ENCODE measurements at places on chromosomes 5 and 9.

GRCh38 chr5:91528831-91529230 lies 145.7 kb upstream of the ARRDC3 start:
- no peak for ATAC-seq
- no peak overlapping the region for H3K27ac ChIP-seq
- no peaks in the 10 kb centered on the region for H3K27me3 ChIP-seq
- H3K36me3 ChIP-seq = no peaks in the 10 kb centered on the region
- no peaks in the 10 kb centered on the region for H3K4me1 ChIP-seq
- no peak overlapping the region for H3K4me3 ChIP-seq

DNA sequence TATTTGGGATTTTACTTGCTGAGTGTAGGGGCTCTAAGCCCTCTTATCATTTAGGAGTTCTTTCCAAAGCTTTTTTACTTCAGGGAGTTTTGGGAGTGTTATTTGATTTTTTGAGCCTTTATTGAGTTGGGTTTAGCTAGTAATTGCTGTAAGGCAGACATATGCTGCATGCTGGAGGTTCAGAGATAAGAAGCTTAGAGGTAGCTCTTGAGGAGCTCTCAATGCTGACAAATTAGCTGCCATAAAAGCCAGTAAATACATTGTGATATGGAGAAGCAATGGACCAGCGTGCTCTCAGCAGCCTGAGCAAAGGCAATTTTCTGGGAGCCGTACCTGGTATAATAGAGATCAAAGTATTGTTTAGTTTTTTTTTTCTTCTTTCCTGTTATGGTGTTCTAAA lies 11.6 kb downstream of the ARHGEF28 start:
- ATAC-seq = no peak
- H3K36me3 ChIP-seq = no peaks in the 10 kb centered on the region
- H3K27me3 ChIP-seq = peaks cover 8% of the 10 kb centered on the region

DNA sequence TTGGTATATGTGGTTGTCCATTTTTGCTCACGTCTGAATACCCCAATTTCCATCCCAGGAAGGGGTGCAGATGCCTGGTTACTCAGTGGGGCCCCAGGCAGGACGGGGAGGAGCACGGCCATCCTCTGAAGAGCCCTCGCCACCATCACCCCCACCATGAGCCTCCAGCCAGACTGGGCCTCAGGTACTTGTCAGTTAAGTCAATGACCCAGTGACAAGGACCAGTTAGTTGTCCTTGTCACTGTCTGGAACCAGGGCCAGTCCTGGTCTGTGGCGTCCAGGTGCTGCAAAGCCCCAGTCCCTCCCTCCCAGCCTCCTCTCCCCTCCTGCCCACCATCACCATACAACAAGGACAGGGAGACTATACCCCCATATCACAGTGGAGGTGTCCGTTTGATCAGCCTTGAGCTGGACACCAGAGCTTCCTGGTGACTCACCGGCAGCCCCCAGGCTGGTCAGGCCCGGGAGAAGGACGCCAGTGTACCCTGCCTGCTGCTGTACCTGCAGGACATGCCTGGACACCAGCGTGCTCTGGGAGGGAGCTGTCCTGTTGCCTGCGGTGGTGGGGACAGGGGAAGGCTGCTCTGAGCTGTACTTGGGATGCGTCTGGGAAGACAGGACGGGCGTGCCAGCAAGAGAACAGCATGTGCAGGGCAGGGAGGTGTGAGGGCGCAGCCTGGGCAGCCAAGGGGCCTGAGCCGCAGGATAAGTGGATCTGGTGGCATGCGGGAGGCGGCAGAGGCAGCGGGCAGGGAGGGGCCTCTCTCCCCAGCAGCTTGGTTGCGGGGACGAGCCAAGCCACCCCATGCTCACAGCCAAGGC lies 32.6 kb upstream of the TTLL11 start:
- peak overlapping the region; percentile 22 for H3K4me3 ChIP-seq
- ATAC-seq = no peak
- no peaks in the 10 kb centered on the region for H3K36me3 ChIP-seq
- H3K27me3 ChIP-seq = peaks cover 57% of the 10 kb centered on the region
- no peak overlapping the region for H3K27ac ChIP-seq
- peaks cover 29% of the 10 kb centered on the region for H3K4me1 ChIP-seq

DNA sequence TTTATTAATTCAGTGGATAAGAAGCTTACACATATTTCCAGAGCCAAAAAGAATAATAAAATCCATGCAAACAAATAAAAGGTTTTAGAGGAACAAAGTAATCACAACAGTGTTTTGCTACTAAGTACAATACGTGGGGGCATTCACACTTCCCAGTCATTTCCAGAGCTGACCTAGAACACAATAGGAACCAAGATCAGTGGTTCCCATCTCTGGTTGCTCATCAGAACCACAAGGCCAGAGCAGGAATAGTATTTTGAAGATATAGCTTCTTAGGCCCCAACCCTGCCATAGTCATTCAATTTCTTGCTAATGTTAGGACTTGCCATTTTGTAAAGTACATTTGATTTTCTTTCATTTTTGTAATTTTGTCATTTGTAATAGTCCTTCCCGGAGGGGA lies 215.4 kb downstream of the NR3C1 start:
- no peak overlapping the region for H3K27ac ChIP-seq
- H3K4me1 ChIP-seq = peaks cover 8% of the 10 kb centered on the region
- H3K4me3 ChIP-seq = no peak overlapping the region
- no peak for ATAC-seq
- no peaks in the 10 kb centered on the region for H3K27me3 ChIP-seq

DNA sequence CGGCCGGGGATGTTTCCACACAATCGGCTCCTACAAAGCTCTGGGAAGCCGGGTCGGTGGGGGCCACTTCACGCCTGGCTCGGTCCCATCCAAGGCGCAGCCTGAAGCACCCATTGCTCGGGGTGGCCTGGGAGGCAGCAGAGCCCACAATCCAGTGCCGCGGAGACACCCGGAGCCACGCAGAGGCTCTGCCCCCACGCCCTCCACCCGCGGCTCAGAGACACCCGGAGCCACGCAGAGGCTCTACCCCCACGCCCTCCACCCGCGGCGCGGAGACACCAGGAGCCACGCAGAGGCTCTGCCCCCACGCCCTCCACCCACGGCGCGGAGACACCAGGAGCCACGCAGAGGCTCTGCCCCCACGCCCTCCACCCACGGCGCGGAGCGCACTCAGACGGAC lies 31.9 kb downstream of the SLC12A7 start:
- H3K4me1 ChIP-seq = peaks cover 4% of the 10 kb centered on the region
- no peak for ATAC-seq
- H3K4me3 ChIP-seq = no peak overlapping the region

- H3K27ac ChIP-seq = no peak overlapping the region
- peaks cover 34% of the 10 kb centered on the region for H3K27me3 ChIP-seq
- no peak overlapping the region for H3K4me3 ChIP-seq
These were observed 80.4 kb upstream of the PRSS3 start for GRCh38 chr9:33714989-33715388.

- no peak overlapping the region for H3K27ac ChIP-seq
- H3K4me1 ChIP-seq = peaks cover 39% of the 10 kb centered on the region
- ATAC-seq = no peak
- H3K36me3 ChIP-seq = peaks cover 8% of the 10 kb centered on the region
These were observed 8.1 kb downstream of the FAM193B start for GRCh38 chr5:177546258-177546741.

Measured in stimulated activated memory B cell treated with anti-CD40 and anti-IgM and Interleukin-4, amounts not matched to agents 10 μg/mL and 1 μg/mL and 100 μg/mL, for 72 hours (primary cell).